HCT116 (cell line): ENCODE measurements at places on chromosomes 7 and 10. TPM values are rescaled to one million over a fixed set of nuclear protein-coding genes. Genes with fewer than 3 reads are reported as not detected.

The VWA2 gene
- total RNA-seq: not detected

The PRDX3 gene
- total RNA-seq: 281 TPM

The COG5 gene
- total RNA-seq: 30.7 TPM

The MYL10 gene
- total RNA-seq: not detected

The CC2D2B gene
- 0.20 TPM for total RNA-seq

The TWIST1 gene
- 0.86 TPM for total RNA-seq

The SLC13A1 gene
- total RNA-seq: not detected
